ENCODE measurements at places on chromosomes 5 and 9. TPM values are rescaled to one million over a fixed set of nuclear protein-coding genes. Genes with fewer than 3 reads are reported as not detected.

Gene ENHO
- total RNA-seq: not detected

DNA sequence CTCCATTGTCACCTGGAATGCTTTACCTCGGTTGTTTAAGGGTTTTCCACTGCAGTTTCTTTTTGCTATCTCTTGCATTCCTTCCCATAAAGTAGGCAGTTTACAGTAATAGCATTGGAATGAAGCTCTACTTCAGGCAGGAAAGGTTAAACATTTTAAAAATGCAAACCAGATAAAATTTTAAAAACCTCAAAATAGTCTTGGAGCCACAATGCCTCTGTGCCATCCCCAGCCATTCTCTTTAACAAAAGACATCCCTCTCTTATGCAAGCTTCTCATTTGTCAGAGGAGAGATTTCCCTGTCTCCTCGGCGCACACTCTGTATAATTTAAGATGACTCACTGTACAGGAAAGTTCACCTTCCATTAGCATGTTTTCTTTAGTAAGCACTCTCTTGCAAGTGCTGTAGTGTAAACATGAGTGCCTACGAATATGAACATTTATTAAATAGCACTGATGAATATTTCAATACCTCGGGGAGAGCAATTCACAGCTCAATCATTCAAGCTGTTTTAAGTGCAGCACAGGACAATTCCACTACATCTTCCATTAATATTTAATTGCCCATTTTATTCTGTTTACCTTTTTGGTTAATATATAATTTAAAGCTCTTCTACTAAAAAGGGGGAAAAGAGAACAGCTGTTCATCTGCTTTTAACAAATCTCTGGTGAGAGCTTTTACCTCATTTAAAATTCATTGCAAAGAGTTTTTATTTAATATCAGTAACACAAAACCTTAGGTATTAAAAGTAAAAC lies 343.6 kb downstream of the SPATA31D1 start:
- no peak overlapping the region for H3K27ac ChIP-seq
- no peak for DNase-seq
- H3K4me1 ChIP-seq: no peaks in the 10 kb centered on the region
- H3K27me3 ChIP-seq: no peaks in the 10 kb centered on the region
- no peaks in the 10 kb centered on the region for H3K36me3 ChIP-seq

GRCh38 chr5:158265346-158265745 lies 406.4 kb upstream of the CLINT1 start:
- no peak overlapping the region for H3K27ac ChIP-seq
- H3K4me3 ChIP-seq: no peak overlapping the region
- H3K36me3 ChIP-seq: no peaks in the 10 kb centered on the region

Gene SH3GL2
- not detected for total RNA-seq

GRCh38 chr5:134603059-134603458 lies 29.6 kb downstream of the SAR1B start:
- no peak overlapping the region for H3K4me3 ChIP-seq
- H3K27ac ChIP-seq: no peak overlapping the region
- no peak for DNase-seq
- no peaks in the 10 kb centered on the region for H3K27me3 ChIP-seq

GRCh38 chr9:129675620-129676019 lies 10.2 kb downstream of the PRRX2 start:
- H3K4me3 ChIP-seq: no peak overlapping the region
- no peaks in the 10 kb centered on the region for H3K36me3 ChIP-seq
- H3K27me3 ChIP-seq: no peaks in the 10 kb centered on the region

GRCh38 chr5:6755519-6755918 lies 42.3 kb downstream of the TENT4A start:
- no peaks in the 10 kb centered on the region for H3K27me3 ChIP-seq
- no peak for DNase-seq
- no peaks in the 10 kb centered on the region for H3K4me1 ChIP-seq

- H3K27me3 ChIP-seq: no peaks in the 10 kb centered on the region
- DNase-seq: no peak
- no peak overlapping the region for H3K27ac ChIP-seq
- no peaks in the 10 kb centered on the region for H3K4me1 ChIP-seq
- no peak overlapping the region for H3K4me3 ChIP-seq
Observed at GRCh38 chr5:167985373-167985772, 306.1 kb upstream of the WWC1 start.

DNA sequence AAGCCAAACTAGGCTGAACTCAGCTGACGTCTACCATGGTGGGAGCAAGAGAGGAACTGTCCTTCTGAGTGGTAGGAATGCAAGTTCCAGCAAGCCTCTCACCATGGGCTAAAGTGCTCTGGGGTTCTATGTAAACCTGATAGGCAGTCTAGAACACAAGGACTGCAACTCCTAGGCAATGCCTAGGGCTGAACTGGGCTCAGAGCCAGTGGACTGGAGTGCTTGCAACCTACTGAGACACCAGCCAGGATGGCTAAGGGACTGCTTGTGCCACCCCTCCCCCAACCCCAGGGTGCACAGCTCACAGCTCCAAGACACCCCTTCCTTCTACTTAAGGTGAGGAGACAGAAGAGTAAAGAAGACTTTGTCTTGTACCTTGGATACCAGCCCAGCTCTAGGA lies 12.1 kb upstream of the RCL1 start:
- H3K36me3 ChIP-seq: no peaks in the 10 kb centered on the region
- no peaks in the 10 kb centered on the region for H3K4me1 ChIP-seq
- no peak overlapping the region for H3K4me3 ChIP-seq
- H3K27me3 ChIP-seq: no peaks in the 10 kb centered on the region

Gene NFIB
- 35.4 TPM for total RNA-seq

GRCh38 chr5:163951069-163951468 lies 445.6 kb downstream of the MAT2B start:
- H3K27ac ChIP-seq: no peak overlapping the region
- no peaks in the 10 kb centered on the region for H3K4me1 ChIP-seq
- H3K36me3 ChIP-seq: no peaks in the 10 kb centered on the region
- H3K27me3 ChIP-seq: no peaks in the 10 kb centered on the region
- no peak for DNase-seq

GRCh38 chr5:87746891-87747377 lies 334.2 kb upstream of the CCNH start:
- no peak for DNase-seq
- no peaks in the 10 kb centered on the region for H3K27me3 ChIP-seq
- H3K27ac ChIP-seq: no peak overlapping the region
- H3K36me3 ChIP-seq: no peaks in the 10 kb centered on the region
- H3K4me1 ChIP-seq: no peaks in the 10 kb centered on the region

- H3K27ac ChIP-seq: no peak overlapping the region
- H3K36me3 ChIP-seq: no peaks in the 10 kb centered on the region
- no peak for DNase-seq
Observed at GRCh38 chr9:84759300-84759750, 89.8 kb downstream of the NTRK2 start.

Gene PCDHA1
- total RNA-seq: 0.07 TPM

- H3K27me3 ChIP-seq: no peaks in the 10 kb centered on the region
- H3K27ac ChIP-seq: peak overlapping the region; percentile 43
- H3K4me1 ChIP-seq: peaks cover 4% of the 10 kb centered on the region
Observed at GRCh38 chr9:121692606-121693387, 41.4 kb downstream of the DAB2IP start.

GRCh38 chr9:11973011-11973410 lies 720.2 kb upstream of the TYRP1 start:
- no peaks in the 10 kb centered on the region for H3K27me3 ChIP-seq
- H3K27ac ChIP-seq: no peak overlapping the region

DNA sequence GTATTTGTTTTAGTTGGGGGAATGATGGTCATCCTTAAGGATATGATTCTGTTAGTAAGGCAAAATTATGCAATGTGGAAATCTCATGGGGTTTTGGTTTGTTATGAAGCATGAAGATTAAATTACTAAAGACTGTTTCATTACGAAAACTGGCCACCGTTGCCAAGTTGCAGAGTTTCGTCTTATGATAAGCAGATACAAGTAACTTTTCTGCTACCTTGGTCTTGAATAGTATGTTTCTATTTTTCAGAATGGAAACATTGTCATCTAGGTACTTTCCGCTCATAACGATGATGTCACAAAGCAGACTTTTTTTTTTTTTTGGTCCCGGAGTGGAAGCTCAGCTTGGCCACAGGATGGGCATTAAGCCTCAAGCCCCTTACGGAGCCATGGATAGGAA lies 4.2 kb downstream of the CCNI2 start:
- H3K27ac ChIP-seq: no peak overlapping the region
- H3K4me1 ChIP-seq: peaks cover 4% of the 10 kb centered on the region
- H3K36me3 ChIP-seq: no peaks in the 10 kb centered on the region
- no peak for DNase-seq
- H3K27me3 ChIP-seq: peaks cover 9% of the 10 kb centered on the region

DNA sequence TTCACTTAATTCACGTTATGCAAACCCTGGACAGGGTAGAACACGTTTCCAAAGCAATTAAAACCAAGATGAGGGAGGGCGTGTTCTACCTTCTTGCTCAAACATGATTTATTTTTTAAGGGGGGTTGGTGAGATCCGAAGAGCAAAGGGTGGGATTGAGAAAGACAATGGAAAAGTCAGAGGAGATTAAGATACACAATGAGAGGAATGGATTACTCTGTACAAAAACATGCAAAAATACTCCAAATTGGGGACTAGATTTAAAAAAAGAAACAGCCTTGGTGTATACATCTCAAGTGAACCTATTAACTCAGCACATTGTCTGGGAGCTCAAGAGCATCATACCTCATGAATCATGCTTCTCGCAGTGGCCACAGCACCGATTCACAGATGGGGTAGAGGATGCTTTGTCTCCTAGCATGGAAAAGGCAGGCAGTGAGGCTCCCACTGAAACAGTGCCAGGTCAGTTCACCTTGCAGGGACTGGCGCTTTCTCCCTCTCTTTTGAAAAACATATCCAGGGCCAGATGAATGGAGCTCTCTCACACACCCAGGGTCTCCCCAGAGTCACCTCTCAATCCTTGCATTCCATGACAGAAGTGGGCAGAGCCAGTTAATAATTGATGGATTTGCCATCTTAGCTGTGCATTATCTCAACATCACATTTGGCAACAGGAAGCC lies 459.7 kb downstream of the BNC2 start:
- no peaks in the 10 kb centered on the region for H3K4me1 ChIP-seq
- no peaks in the 10 kb centered on the region for H3K36me3 ChIP-seq
- no peak overlapping the region for H3K4me3 ChIP-seq
- no peak for DNase-seq
- H3K27me3 ChIP-seq: peaks cover 3% of the 10 kb centered on the region

Gene FAXDC2
- 20.0 TPM for total RNA-seq

Gene UNC13B
- 29.3 TPM for total RNA-seq

DNA sequence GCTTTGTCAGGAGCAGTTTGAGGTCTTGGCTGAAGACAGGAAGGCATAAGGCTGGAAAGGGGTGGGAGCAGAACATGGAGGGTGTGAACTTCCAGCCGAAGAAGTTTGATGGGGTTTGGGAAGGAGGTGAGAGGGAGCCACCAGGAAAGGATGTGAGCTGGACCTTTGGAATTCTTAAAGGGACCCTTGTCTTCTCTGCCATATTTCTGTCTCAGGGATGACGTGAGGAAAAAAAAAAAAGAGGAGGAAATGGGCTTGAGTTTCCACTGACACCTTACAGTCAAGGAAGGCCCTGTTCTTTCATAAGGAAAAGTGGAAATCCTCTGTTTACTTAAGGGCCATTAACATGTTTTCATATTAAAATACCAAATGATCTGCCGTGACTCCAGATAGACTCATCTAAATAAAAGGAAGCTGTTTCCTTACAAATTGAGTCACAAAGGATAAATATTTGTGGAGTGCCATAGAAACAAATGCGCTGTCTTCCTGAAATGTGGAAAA lies 132.1 kb downstream of the PALM2AKAP2 start:
- DNase-seq: no peak
- H3K36me3 ChIP-seq: no peaks in the 10 kb centered on the region
- H3K4me1 ChIP-seq: no peaks in the 10 kb centered on the region

DNA sequence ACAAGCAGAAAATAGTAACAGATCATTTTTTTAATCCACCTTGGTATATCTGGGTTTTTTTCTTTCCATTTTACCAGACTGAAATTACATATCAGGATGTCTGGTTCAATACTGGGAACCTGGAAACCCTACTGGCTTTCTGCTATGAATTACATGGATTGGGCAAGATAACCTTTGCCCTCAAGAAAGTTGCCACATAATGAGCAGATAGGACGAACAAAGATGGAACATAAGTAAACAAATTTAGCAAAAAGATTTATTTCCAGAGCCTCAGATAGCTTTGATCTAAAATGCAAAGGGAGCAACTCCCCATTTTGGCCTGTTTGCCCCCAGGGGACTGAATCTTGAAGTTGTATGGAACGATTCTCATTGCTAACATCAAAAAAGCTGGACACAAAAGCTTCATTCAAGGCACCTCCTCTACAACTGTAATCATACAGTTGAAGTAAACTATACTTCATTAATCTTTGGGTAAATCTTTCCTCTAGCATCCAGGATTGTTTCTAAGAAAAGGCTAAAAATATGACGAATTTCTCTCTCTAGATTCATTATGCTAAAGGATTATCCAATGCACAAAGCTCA lies 131.6 kb upstream of the PTGER4 start:
- DNase-seq: no peak
- no peaks in the 10 kb centered on the region for H3K27me3 ChIP-seq
- no peak overlapping the region for H3K27ac ChIP-seq
- no peaks in the 10 kb centered on the region for H3K36me3 ChIP-seq

- no peaks in the 10 kb centered on the region for H3K27me3 ChIP-seq
- H3K27ac ChIP-seq: no peak overlapping the region
- H3K36me3 ChIP-seq: no peaks in the 10 kb centered on the region
- H3K4me1 ChIP-seq: no peaks in the 10 kb centered on the region
- H3K4me3 ChIP-seq: no peak overlapping the region
Observed at GRCh38 chr5:53368516-53368915, 111.9 kb upstream of the FST start.

All from adrenal gland (tissue), 19 donors.